Thoracic aorta (tissue), 2 donors: ENCODE measurements at places on chromosomes 13 and 19. TPM values are rescaled to one million over a fixed set of nuclear protein-coding genes. Genes with fewer than 3 reads are reported as not detected.

DNA sequence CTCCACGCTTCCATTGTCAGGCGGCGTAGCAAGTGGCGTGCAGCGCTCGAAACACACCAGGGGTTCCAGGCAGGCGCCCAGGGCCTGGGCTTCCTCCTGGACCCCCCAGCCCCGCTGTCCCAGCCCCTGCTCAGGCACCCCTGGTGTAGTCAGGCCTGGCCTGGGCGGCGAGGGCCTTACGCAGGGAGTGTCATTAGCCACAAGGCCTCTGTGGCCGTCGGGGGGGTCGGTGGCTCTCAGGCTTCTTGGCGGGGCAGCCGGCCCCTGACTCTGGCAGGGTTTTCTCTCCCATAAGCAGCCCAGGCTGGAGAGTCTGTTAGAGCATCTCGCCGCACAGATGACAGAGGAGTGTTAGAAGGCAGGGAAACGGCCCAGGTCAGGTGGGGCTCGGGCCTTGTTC is 116.7 kb downstream of the KDM4B start:
- H3K27me3 ChIP-seq, result no peaks in the 10 kb centered on the region
- no peak overlapping the region for H3K27ac ChIP-seq
- H3K36me3 ChIP-seq, result peaks cover 27% of the 10 kb centered on the region
- no peak for DNase-seq

GRCh38 chr13:108323031-108323430 is 53.5 kb downstream of the TNFSF13B start:
- no peak overlapping the region for H3K27ac ChIP-seq
- no peaks in the 10 kb centered on the region for H3K27me3 ChIP-seq
- no peaks in the 10 kb centered on the region for H3K4me1 ChIP-seq
- H3K4me3 ChIP-seq, result no peak overlapping the region
- no peak for DNase-seq

DNA sequence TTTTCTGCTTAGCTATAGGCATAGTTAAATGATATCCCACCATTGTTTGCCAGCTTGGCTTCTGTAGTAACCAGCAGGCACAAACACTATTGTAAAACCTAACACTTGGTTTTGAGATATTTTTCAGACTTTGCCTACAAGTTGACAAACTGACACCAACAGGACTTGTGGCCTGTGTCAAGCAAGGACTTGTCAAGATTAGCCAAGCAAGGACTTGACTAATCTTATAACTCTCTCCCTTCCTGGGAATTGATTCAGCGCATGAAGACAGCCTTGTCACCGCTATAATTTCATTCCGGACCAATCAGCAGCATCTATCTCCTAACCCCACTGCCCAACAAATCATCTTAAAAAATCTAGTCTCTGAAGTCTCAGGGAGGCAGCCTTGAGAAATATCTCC is 72.7 kb upstream of the SLITRK1 start:
- H3K27ac ChIP-seq, result no peak overlapping the region
- H3K4me1 ChIP-seq, result no peaks in the 10 kb centered on the region
- no peak for DNase-seq

SLC25A41 gene
- total RNA-seq, result 0.71 TPM

TBXA2R gene
- total RNA-seq, result 29.4 TPM
